Tibial nerve (tissue), 4 donors: ENCODE measurements at places on chromosomes 12 and 14. TPM values are rescaled to one million over a fixed set of nuclear protein-coding genes. Genes with fewer than 3 reads are reported as not detected.

GRCh38 chr12:7899755-7900154, 27.0 kb upstream of the SLC2A14 start:
- no peak for DNase-seq

- DNase-seq, result no peak
These were observed 10.6 kb downstream of the VWF start for GRCh38 chr12:6113691-6114475.

DNA sequence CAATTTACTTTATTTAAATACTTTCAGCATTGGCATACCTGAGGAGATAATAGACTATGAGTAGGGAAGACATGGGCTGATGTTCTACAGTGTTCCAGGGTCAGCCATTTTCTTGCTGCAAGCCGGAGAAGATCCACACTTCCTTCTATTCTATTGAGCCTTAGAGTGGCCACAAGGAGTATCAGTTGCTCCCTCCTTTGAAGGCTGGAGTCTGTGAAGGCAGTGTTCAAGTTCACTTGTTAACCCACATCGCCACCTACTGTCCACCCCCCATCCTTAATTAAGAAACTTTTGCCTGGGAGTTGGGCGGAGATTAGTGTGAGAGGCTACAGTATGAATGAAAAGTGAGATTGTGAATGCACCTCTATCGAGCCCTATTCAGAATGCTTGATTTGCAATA, 666.6 kb downstream of the NRXN3 start:
- no peak for DNase-seq

DNA sequence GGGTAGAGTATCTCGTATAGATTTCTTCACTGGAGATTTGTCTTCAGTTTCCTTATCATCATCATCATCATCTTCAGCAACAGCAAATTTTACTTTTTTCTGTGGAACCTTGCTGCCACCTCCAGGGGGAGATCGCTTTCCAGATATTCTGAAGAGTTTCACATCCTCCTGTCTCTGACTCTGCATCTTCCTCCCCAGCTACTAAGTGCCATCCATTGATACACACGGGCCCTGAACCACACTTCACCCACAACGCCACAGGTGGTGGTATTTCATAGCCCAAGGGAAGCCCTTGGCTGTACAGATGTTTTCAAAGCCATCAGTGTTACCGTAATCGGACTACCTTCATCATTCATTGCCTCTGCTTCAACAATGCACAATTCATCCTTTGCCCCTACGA, 82.2 kb downstream of the PPP2R5C start:
- DNase-seq, result no peak

DNA sequence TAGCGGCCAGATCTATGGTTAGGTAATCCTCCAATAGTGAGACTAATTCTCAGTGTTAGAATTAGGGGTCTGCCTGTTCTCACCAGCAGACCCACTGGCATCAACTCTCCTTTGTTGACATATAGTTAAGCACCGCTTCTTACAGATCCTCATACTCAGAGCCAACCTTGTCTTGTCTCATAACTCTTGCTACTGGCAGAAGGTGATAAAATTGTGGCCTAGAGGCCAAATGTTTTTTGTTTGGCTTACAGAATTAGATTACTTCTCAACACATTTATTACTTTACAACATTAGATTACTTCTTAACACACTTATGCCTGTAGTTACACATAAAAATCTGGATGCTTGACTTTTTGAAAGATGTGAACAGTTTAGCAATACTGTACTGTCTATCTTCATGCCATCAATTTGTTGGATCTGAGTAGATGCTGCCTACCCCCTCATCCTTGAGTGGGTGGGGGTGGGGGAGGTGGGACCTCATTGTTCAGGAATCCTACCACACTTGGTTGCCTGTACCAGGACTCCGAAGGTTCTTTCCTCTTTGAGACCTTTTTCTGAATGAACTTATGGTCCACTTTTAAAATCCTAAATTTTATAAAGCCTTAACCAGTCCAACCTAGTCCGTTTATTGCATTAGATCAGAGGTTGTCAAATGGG, 7.0 kb downstream of the MTHFD1 start:
- DNase-seq, result no peak

- DNase-seq, result no peak
These were observed 25.9 kb upstream of the NID2 start for GRCh38 chr14:52094546-52095271.

The KRT3 gene
- total RNA-seq, result not detected

The CHST11 gene
- total RNA-seq, result 21.2 TPM

The PZP gene
- total RNA-seq, result 0.59 TPM
